ENCODE measurements at places on chromosomes 11 and 22.

GRCh38 chr22:22369964-22370270 is 125.3 kb downstream of the VPREB1 start:
- no peak for DNase-seq

DNA sequence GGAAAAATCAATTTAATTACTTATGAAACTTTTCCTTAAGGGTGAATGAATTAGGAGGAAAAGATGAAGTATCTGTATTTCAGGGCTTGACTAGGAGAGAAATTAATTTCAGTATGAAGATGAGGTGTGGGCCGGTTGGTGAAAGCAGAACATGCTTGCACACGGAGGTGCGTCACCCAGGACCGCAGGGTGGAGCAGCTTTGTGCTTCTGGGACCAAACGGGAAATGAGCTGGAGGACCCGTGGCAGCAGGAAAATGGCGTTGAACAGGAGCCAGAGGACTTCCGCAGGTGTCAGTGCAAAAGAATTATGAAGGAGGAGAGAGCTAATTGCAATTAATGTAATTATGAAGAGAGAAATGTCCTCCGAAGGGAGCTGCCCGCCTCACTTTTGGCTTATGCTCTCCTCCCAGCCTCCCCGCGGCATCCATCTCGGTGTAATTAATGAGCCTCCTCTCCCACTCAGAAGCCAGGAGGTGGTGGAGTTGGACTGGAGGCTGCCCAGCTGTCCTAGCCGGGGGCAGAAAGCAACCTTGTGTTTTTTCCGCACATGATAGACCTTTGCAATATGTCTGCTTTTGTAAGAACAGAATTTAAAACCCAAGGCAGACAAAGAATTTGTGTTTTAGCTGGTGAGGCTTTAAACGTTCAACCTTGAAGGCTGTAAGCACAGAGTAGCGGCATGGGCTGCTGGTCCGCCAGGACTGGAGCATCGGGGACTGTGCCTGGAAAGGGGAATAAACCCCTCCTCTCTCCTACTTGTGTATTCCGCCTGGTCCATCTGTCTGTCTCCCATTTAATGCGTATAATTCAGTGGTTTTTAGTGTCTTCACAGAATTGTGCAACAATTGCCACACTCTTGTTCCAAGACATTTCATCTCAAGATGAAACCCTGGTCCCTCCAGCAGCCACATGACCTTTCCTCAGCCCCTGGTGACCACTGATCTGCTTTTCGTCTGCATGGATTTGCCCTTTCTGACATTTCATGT is 180.6 kb downstream of the TBC1D22A start:
- DNase-seq = no peak

- DNase-seq = no peak
Observed at GRCh38 chr22:17388235-17388634, 19.0 kb downstream of the CECR2 start.

- DNase-seq = no peak
Observed at GRCh38 chr11:43071338-43071737, 240.5 kb upstream of the API5 start.

DNA sequence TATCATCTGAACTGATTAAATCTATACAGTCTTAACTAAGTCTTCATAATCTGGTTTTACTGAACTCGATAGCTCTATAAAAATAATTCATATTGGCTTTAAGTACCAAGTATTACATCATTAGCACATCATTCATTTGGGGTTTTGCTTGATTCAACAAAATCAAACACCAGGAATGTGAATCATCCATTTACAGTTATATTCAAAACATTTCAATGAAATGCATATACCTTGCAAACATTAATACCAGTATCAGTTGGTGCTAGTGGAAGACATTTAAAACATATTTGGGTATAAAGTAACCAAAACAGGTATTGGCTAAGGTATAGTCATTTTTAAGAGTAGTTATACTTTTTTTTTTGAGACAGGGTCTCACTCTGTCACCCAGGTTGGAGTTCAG is 12.2 kb upstream of the CCDC89 start:
- DNase-seq = no peak

- no peak for DNase-seq
Observed at GRCh38 chr22:31343235-31344191, 2.6 kb downstream of the PATZ1 start.

DNA sequence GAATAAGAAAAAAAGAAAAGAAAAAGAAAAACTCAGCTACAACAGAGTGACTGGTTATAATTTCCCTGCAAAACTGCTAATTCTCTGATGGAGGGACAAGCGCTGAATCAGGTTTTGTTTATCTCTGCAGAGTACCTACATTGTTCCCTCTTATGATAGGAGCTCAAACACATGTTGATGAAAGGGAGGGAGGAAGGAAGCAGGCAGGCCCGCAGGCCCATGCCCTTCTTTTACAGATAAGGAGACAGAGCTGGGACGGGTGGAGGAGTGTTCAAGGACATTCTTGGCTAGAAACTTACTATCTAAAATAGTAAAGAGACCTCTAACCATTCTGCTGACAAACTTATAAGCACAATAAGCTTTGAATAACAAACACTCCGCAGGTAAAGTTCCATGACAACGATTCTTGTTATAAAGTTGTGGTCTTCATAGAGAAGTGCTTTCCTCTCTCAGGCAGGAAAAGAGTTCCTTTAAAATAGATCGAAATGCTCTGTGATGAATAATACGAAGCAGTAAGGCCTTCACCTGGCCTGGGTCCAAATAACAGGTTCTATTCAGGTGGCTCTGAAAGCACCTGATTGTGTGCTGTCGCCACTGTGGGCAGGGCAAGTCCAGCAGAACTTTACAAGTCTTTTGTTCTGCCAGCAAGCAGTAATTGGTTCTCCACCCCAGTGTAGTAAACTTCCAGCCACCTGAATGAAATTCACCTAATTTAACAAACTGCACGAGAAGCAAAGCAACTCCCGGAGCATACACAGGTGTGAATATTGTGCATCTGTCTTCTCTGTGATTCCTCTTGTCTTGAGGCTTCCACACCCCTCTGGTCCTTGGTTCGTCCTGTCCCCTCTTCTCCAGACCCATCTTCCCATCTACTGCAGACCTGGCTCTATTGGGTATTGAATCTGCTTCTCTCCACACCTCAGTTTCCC is 15.3 kb upstream of the MICAL2 start:
- no peak for DNase-seq

DNA sequence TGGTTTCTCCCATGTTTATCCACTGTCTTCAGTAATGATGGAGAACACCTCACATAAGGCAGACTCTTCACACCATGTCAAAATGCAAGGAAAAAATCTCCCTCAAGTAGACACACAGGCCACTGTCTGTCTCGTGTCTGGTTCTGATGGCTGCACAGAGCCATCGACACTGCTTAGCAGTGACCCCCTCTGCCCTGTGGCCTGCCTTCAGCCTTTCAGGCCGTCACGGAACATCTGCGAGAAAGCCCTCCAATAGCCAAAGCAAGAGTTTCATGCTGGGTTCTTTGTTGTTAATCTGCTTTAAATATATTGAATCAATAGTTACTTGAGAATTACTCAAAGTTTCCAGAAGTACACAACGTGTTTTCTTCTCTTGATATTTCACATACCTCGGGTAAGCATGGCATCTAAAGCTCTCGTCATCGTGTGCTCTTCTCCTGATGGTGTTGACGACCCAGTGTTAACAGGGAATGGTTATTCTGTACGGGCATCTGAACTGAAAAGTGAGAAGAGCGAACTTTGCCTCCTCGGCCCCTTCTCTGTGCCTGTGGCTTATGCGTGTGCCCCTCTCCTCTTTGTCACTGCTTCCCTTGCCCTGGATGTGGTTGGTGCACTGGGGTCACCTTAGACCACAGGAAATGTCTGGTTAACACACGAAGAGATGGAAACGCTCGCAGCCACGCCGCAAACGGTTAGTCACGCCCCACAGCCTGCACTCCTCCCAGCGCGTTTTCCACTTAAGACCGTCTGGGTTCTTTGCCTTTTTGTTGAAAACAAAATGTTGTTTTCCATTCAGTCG is 33.4 kb upstream of the CTTN start:
- DNase-seq = no peak

- no peak for DNase-seq
Observed at GRCh38 chr11:133595998-133596590, 63.8 kb upstream of the OPCML start.

GRCh38 chr22:23564276-23564675 is 15.8 kb downstream of the IGLL1 start:
- no peak for DNase-seq

- no peak for DNase-seq
Observed at GRCh38 chr11:4863876-4864275, 14.9 kb upstream of the OR51S1 start.

DNA sequence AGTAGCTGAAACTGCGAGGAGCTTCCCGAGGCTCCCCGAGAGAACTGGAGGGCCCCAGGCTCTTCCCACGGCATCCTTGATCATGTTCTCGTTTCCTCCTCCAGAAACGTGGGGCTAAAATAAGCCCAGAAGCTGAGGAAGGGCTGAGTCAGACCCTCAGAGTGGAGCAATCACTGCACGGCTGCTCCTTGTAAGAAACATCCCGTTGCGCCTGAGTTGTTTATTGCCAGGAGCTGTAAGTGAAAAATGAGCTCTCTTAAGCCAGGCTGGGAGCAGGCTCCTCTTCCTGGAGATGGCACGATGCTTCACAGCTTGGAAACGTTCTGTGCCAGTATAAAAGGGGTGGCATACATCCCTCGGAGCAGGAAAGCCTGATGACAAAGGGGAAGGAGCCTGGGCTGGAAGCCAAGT is 47.3 kb upstream of the SYN3 start:
- DNase-seq = no peak

GRCh38 chr11:71577469-71578004 is 5.1 kb downstream of the KRTAP5-11 start:
- DNase-seq = no peak

- peak; percentile 94 for DNase-seq
Observed at GRCh38 chr11:15158351-15159015, 43.8 kb downstream of the INSC start.

- DNase-seq = no peak
Observed at GRCh38 chr11:35933320-35933871, 10.5 kb upstream of the LDLRAD3 start.

DNA sequence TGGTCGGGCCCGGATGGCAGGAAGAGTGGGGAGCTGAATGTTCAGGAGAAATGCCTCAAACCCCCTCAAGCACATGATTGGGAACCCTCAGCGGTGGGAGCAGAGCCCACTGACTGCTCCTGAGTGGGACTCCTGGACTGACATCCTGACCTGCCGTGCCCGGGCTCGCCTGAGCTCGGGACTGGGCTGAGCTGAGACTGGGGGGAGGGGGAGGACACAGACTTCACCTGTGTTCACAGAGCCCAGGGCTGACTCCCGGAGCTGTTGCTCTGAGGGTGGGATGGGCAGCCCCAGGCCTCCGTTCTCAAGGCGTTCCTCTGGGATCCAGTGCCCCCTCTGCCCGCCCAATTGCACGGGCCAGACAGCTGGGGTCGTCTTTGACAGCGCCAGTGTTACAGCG is 24.6 kb downstream of the DAGLA start:
- no peak for DNase-seq

GRCh38 chr11:63629426-63629825 is 15.2 kb upstream of the PLAAT3 start:
- no peak for DNase-seq

GRCh38 chr22:48568736-48569330 is 1258.8 kb downstream of the BRD1 start:
- no peak for DNase-seq

- no peak for DNase-seq
Observed at GRCh38 chr22:37161443-37161842, 11.7 kb upstream of the IL2RB start.

DNA sequence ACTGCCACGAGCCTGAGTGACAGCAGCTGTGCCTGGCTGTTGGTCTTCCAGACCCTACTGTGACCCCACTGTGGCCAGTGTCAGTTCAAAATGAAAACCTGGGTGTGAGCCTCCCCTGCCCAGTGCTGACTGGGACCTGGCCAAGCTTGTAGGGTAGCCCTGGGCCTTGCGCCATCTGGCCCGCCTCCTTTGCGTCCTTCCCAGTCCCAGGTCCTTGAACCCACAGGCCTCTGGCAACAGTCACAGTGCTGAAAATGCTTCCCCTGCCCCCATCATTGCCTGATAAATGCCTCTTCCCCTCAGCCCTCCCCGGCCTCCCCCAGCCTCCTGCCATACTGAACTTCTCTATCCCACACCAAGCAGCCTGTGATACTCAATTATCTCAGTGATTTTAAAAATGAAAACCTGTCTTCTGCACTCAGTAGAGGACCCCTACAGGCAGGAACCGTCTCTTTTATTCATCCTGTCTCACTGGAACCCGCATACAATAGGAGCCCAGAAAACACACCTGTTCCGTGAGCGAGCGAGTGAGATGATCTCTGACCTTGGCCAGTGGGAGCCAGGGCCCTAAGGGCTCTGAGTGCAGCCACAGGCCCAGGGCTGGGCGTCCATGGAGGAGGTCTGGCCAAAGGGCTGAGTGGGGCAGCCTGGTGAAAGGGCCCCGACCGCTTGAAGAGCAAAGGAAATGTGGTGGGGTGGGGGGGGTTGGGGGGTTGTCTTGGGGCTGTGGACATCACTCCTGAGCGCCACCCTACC is 49.7 kb upstream of the TTLL12 start:
- DNase-seq = no peak
